ENCODE measurements at places on chromosomes 13 and 19. TPM values are rescaled to one million over a fixed set of nuclear protein-coding genes. Genes with fewer than 3 reads are reported as not detected.

Gene PSG2
- total RNA-seq, result not detected

Gene KLK3
- total RNA-seq, result 0.96 TPM

Gene ATP7B
- total RNA-seq, result 8.3 TPM

Gene LIM2
- not detected for total RNA-seq

Gene FUT2
- 17.4 TPM for total RNA-seq

Gene PEG3
- total RNA-seq, result 4.0 TPM

Gene FUT1
- 3.2 TPM for total RNA-seq

Gene NLRP9
- not detected for total RNA-seq

Gene CGB7
- total RNA-seq, result 27.4 TPM

Gene N4BP2L2
- 109 TPM for total RNA-seq

Gene NLRP4
- total RNA-seq, result not detected

Gene ZNF626
- 24.3 TPM for total RNA-seq

Gene CDX2
- total RNA-seq, result not detected

Gene TTC9B
- total RNA-seq, result not detected

Gene PHLDB3
- total RNA-seq, result 63.2 TPM

Gene CPAMD8
- 9.6 TPM for total RNA-seq

Gene VSIG10L
- total RNA-seq, result 35.6 TPM

Gene ZNF563
- total RNA-seq, result 6.4 TPM

Gene COX7A1
- 17.1 TPM for total RNA-seq

Gene CBY2
- total RNA-seq, result 0.49 TPM

Gene SMIM44
- not detected for total RNA-seq
